ENCODE measurements at places on chromosomes 5 and 9. TPM values are rescaled to one million over a fixed set of nuclear protein-coding genes. Genes with fewer than 3 reads are reported as not detected.

TSSK1B gene
- total RNA-seq, result 0.36 TPM

DNA sequence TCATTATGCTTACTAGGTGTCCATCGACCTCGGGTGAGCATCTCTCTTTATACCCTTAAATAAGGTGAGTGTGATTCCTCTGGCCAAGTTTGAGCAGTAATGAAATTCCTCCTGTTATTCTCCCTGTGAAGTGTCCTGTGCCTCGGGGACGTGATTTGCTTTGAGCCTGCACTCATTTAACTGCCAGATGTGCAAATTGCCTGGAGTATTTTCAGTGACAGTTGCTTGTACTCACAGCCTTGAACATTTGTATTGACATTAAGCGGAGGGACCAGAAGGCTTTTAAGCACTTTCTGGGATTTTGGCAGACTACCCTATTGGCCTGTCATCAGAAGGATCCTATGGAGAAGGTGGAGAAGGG, 126.9 kb downstream of the DOCK2 start:
- no peak for DNase-seq

GRCh38 chr9:86903734-86904085, 43.6 kb downstream of the GAS1 start:
- DNase-seq, result no peak

- no peak for DNase-seq
Observed at GRCh38 chr9:26754509-26755164, 138.0 kb downstream of the CAAP1 start.

DNA sequence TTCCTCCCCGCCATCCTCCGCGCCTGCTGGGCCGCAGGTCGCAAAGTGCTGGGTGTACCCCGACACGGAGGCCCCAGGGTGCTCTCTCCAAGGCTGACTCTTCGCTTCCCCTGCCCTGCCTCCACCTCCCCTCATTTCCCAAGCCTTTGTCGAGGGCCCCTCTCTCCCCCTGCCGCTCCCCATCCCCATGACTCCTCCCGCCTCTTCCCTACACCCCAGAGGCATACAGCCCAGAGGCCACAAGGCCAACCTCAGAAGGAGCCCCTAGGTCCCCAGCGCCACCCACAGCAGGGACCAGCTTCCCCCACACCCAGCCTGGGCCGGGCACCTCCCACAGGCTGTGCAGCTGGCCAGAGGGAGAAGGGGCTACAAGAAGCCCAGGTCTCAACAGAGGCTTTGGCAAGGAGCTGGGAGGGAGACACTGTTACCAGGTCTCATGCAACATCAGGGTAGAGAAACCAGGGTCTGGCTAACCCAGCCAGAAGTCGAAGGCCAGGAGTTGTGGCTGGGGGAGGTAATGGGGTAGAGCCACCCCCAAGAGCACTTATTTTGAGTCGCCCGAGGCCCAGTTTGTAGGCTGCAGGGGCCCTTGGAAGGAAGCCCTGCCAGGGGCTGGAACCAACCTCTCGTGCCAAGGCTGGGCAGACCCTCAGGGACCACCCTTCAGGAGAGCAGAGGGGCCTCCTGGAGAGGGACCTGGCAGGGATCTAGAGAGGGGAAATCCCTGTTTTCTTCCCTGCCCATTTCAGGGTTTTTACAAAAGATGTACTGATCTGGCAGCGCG, 24.5 kb upstream of the SARDH start:
- DNase-seq, result peak; percentile 53

DNA sequence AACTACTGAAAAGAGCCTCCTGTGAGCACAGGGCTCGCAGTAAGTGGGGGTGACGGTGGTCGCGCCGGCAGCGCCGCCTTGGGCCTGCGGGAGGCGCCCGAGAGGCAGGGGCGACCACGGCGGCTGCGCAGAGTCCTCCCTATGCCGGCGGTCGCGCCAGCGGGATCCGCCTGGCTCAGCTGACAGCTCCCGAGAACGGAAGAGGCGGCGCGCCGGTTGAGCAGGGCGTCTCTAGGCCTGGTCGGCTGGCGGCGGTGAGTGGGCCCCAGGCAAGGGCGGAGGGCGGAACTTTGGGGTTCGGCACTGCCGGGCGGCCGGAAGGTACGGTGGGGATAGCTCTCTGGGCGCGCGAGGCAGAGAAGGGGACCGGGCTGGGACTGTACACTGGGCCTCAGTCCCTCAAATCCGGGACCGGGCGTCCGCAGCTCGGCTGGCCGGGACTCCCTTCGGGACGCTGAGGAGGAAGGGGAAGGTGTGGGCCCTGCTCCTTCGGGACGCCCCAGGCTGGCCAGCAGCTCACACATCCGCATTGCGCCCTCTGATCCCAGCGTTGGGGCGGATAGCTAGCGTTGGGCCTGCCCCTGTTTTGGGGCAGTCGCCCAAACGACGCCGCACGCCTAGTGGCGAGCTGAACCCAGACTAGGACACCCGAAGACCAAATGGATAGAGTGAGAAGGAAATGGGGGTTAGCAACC, at the start of gene RNF14:
RNF14 (plus strand) TSS at position 192 of the 695 bp plus-strand sequence. CDS start 4,484 bp downstream, outside the sequence.
- peak; percentile 95 for DNase-seq

GRCh38 chr9:27355166-27355565, 58.2 kb upstream of the EQTN start:
- no peak for DNase-seq

- no peak for DNase-seq
Observed at GRCh38 chr5:103780794-103781193, 218.2 kb upstream of the NUDT12 start.

NUDT12 gene
- 23.2 TPM for total RNA-seq

- DNase-seq, result no peak
Observed at GRCh38 chr5:139014726-139015125, 139.6 kb upstream of the LRRTM2 start.

QRFP gene
- total RNA-seq, result not detected

TNFSF15 gene
- 11.9 TPM for total RNA-seq

DNA sequence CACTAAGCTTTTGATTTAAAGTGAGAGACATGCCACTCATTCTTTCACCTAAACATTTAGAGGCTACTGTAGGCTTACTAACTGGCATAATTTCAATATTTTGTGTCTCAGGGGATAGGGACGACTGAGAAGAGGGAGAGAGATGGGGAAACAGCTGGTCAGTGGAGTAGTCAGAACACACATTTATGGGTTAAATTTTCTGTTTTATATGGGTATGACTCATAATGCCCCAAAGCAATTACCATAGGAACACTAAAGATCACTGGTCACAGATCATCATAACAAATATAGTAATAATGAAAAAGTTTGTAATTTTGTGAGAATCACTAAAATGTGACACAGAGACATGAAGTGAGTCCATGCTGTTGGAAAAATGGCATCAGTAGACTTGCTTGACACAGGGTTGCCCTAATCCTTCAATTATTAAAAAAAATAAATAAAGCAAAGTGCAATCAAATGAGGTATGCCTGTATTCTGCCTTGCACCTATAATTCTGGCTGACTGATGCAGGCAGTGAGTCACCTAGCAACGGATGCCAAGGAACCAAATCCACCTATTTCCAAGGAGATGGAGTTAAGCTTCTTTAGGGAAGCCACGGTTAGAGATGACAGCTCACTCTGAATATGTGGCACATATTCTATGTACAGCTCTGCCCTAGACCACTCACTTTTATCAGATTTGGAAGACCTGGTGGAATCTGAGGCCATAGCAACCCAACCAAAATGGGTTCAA, 166.1 kb downstream of the MARCHF11 start:
- no peak for DNase-seq

DNA sequence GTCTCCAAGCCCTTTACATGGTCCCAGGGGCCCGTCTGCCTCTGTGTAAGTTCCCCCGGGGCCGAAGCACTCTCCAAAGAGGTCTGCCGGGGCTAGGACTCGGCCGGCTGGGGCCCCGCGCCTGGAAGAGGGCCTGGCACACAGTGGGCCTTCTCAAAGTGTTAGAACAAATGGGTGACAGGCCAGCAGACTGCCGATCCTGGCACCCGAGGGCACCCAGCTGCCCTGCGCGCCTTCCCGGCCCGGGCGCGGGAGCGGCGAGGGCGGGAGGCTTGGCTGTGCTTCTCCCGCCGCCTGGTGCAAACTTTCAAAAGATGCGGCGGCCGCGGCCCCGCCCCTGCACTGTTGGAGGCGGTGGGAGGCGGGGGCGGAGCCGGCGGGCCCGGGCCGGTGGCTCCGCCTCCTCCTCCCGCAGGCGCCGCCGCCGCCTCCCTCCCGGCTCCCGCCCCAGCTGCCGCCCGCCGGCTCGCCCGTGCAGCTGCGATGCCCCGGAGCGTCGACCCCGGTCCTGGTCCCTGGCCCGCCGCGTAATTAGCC, at the start of gene NEURL1B:
NEURL1B (plus strand) TSS at position 442 of the 537 bp plus-strand sequence. CDS start 144 bp downstream, outside the sequence.
- peak; percentile 87 for DNase-seq

DNA sequence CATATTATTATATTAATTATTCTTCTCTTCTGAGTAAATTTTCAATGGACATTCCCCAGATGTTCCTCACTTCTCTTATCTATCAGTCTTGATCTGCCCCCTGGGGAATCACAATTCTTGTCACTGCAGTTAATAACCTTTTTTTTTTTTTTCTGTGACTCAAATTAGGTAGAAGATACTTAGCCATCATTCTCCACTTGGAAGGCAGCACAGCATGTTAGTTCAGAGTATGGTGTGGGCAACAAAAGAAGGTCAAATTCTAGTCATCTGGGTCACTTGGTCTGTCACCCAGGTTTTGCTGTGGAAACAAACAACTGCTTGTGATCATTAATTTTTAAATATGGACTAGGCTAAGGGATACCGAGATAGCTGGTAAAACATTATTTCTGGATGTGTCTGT, 8.1 kb upstream of the MOB3B start:
- no peak for DNase-seq

ACOT12 gene
- not detected for total RNA-seq

- no peak for DNase-seq
Observed at GRCh38 chr9:69136779-69137178, 37.3 kb upstream of the TJP2 start.

DNA sequence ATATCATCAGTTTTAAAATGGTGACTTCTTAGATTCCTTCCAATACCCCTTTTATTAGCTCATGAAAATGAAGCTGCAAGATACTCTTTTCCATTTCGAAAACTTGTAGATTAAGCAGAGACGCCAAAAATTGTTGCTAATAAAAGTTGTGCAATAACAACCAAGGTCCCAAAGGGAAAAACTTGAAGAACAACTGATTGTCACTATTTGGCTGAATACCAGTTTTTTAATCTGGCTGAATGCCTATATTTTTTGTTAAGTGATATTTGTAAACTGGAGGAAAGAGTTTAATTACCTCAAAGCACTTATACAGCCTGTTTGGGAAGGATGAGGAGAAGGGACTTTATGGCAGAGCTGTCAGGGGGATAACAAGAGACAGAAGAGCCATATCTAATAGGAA, 14.6 kb downstream of the C5orf58 start:
- no peak for DNase-seq

SHOC1 gene
- not detected for total RNA-seq

GGTA1 gene
- total RNA-seq, result 16.0 TPM

PCDHGA6 gene
- 10.3 TPM for total RNA-seq

RANBP17 gene
- total RNA-seq, result 14.8 TPM

GRCh38 chr9:83020864-83021263, 42.1 kb downstream of the RASEF start:
- DNase-seq, result no peak
